ENCODE measurements at places on chromosomes 4 and X.

DNA sequence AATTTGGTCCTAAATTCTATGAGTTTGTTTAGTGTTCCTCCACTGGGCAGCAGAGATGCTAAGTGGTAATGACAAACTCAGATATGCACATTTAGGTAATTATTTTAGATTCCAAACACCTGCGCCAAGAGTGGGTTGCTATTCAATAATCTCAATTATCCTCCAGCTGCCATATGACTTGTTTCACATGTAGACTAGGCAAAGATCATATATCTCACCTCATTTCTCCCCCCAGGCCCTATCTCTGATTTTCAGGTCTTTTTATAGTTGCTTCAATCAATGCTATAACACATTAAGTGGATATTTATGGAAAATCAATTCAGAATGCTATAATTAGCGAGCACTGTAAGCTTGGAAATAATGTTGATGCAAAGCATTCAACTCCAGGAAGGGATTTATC lies 217.6 kb downstream of the KCTD8 start:
- DNase-seq = no peak

DNA sequence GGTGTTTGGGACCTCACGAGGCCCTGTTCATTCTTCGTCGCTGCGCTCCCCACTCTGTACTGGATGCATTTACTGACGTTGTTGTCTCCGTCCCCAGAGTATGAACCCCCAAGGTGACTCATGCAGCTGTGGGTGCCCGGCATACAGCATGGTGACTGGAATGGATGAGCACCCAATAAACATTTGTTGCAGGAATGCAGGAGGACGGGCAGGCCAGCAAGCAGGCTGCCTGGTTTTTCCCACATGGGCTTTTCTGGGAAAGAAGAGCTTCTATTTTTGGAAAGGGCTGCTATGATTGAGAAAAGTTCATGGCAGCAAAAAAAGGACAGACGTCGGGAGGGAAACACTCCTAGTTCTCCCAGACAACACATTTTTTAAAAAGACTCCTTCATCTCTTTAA lies 893 bp upstream of the SOD3 start:
- DNase-seq = no peak

GRCh38 chr4:123632693-123633030 lies 236.1 kb downstream of the SPRY1 start:
- no peak for DNase-seq

- DNase-seq = no peak
These were observed 30.3 kb upstream of the ENOX2 start for GRCh38 chrX:130933358-130933757.

DNA sequence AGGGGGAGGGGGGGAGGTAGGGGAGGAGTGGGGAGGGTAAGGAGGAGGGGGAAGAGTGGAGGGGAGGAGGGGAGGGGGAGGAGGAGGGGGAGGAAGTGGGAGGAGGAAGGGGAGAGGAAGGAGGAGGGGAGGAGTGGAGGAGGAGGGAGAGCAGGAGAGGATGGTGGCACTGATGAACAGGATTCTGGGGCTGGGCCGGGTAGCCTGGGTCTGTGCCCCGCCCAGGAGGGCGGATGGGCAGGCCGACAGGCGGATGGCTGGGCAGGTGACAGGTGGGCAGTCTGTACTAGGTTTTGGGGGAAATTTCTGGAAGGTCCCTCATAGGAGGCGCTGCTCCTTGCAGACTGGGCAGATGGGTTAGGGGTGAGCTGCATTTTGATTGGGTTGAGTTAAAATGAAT lies 66.0 kb upstream of the ADRA2C start:
- peak; percentile 1 for DNase-seq
